Kidney capillary endothelial cell (primary cell): ENCODE measurements at places on chromosomes 5 and 9.

DNA sequence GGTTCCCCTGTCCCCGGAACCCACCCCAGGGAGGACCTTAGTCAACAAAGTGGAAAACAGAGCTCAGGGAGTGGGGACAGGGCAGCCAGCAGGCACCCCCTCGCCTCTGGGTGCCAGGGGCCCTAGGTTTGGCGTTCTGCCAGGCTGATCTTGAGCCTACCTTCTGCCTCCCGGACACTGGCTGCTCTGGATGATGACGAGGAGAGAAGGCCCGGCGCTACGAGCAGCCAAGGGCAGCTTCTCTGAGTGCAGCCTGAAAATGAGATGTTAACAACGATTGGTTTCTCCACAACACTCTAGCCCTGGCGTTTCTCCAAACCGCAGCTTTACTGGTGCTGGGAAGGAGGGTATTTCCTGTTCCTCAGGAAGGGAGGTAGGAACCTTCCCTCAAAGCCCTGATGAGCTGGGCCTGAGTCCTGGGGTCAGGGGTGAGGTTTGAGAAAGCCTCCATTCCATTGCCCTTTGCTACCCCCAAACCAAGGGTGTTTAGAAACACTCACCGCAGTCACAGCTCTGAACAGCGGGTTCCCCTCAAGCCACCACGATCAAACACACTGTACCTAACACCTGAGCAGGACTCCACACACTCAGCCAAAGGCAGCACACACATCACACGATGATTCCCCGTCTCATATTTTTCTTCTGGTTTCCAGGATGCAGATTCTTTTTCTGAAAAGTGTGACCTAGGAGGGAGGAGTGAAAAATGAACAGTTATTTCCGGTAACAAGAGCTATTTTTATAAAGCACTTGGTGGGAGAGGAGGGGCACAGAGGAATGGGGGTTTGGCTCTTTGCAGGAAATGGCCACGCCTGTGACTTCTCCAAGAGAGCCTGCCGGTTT lies at the start of gene STING1:
STING1 (minus strand) TSS at position 709 of the 840 bp plus-strand sequence. CDS start 1,054 bp downstream, outside the sequence.
- peak; percentile 83 for DNase-seq

- DNase-seq: no peak
These were observed 7.7 kb downstream of the ZCCHC7 start for GRCh38 chr9:37128051-37128450.

DNA sequence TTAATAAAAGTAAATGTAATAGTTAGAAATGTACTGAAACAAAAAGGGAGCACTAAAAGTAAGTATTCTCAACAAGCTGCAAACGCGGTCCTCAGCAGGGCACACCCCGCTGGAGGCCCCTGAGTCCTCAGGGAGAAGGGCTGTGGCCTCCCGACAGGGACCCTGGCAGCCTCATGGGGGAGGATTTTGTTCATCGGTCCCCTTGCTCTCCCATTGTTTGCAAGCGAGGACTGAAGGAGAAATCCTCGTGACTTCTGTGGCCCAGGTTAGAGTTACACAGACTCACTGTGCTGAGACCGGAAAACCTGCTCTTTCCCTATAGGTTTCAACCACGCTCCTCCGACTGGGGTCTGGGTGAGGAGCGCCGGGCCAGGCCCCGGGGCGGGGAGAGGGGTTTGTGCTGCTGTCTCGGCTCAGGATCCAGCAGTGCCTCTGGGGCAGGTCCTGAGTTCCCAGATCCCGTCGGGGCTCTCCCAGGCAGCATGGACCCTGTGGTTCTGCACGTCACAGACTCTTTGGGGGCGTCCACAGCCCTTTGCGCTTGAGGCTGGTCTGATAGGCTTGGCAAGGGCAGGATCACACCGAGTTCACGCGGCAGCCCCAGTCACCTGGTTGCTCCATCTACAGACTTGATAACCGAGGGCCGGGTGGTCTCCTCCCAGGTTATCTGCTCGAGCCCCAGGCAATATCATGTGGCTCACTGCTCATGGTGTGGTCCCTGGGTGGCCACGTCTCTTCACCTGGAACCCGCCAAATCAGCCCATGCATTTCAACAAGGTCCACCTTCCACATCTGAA lies 38.8 kb downstream of the MRPL36 start:
- DNase-seq: no peak

GRCh38 chr5:137831526-137831925 lies 36.1 kb upstream of the MYOT start:
- no peak for DNase-seq

GRCh38 chr9:87063871-87064270 lies 116.6 kb upstream of the GAS1 start:
- DNase-seq: no peak

- no peak for DNase-seq
These were observed 35.6 kb upstream of the TRIO start for GRCh38 chr5:14107536-14107935.

DNA sequence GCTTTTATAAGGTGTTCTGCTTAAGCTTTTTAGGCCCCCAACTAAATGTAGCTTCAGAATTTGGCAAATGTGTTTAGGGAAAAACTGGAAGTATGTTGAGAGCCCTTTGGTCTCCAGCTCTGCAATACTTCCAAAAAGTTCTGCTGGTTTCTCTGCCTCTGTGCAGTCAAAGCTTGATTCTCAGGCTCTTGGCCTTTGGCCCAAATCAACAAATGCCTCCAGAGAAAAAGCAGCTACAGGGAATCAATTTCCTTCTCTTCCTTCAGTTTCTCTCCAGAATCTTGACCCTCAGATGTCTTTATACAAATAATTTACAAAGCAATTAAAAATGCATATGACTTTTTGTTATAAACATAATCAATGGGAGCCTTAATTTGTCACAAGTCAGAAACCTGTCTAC lies 235.7 kb downstream of the COMMD10 start:
- no peak for DNase-seq

DNA sequence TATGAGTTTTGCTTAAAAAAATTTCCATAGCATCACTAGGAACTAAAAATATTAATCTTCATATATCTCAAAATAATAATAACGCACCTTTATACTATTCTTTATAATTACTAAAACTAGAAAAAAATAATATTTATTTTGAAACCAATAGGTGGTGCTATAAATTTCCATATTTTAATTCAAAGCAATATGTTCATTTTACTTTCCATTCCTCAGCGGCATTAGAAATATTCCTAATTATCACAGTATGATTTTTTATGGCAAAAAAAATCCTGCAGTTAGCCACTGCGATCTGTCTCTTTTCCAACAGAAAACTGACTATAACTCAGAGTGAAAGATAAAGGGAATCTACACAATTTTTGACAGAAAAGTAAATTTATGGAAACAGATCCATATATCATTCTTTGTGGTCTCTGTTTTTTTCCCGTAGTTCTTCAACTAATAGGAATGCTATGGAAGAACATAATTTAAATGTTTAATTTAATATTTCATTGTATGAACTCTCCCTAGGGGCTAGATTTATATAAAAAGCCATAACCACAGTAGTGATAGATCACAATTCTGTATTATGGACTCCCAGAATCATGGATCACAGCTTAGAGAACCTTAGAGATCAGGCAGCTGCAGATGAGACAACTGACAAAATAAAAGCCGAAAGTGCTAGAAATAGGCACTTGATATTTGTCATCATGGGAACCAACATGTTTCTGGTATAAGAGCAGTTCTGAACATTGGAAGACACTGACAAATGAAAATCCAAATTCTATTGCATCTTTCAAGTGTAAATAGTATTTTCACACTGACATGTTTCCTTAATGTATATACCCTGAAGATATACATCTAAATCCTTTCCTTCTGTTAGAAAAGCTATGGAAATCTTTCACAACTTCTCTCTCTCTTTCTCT lies 167.7 kb upstream of the MPDZ start:
- DNase-seq: no peak

GRCh38 chr5:55160493-55161209 lies 680 bp downstream of the GPX8 start:
- DNase-seq: peak; percentile 87

DNA sequence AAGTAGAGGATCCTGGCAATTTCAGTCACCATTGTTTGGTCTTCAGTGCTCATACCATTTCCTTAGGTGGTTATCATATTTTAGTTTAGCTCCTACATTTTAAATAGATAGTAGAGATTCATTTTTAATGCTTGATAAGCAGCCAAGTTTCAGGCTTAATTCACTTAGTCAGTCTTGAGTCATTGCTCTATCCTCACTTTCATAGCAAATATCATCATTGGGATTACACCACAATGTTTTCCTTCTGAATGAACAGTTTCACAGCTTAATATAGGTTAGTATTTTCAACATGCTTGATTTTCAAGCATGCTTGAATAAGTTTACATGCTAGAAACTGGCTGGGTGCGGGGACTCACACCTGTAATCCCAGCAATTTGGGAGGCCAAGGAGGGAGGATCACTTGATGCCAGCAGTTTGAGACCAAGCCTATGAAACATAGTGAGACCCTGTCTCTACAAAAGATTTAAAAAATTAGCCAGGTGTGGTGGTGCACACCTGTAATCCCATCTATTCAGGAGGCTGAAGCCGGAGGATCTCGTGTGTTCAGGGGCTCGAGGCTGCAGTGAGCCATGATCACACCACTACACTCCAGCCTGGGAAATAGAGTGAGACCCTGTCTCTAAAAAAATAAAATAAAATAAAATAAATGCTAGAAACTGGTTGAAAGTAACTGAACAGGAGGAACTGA lies 339.9 kb downstream of the ADGRV1 start:
- no peak for DNase-seq

- no peak for DNase-seq
These were observed 52.2 kb upstream of the EDIL3 start for GRCh38 chr5:84436866-84437265.

- DNase-seq: no peak
These were observed 19.2 kb downstream of the NOTCH1 start for GRCh38 chr9:136526625-136527066.

DNA sequence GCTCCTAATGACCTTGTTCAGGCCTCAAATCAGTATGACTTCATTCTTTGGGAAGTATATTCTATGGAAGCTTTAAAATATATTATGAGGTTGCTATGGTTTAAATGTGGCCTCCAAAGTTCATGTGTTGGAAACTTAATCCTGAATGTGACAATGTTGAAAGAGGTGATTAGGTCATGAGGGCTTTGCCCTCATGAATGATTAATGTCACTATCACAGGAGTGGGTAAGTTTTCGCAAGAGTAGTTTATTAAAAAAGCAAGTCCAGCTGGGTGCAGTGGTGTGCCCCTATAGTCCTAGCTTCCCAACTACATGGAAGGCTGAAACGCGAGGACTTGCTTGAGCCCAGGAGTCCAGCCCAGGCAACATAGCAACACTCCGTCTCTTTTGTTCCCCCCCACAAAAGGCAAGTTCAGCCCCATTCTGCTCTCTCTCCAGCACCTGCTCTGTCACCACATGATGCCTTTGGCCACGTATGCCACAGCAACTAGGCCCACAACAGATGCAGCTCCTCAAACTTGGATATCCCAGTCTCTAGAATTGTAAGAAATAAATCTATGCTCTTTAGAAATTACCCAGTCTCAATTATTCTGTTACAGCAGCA lies 105.3 kb downstream of the SIL1 start:
- DNase-seq: no peak

DNA sequence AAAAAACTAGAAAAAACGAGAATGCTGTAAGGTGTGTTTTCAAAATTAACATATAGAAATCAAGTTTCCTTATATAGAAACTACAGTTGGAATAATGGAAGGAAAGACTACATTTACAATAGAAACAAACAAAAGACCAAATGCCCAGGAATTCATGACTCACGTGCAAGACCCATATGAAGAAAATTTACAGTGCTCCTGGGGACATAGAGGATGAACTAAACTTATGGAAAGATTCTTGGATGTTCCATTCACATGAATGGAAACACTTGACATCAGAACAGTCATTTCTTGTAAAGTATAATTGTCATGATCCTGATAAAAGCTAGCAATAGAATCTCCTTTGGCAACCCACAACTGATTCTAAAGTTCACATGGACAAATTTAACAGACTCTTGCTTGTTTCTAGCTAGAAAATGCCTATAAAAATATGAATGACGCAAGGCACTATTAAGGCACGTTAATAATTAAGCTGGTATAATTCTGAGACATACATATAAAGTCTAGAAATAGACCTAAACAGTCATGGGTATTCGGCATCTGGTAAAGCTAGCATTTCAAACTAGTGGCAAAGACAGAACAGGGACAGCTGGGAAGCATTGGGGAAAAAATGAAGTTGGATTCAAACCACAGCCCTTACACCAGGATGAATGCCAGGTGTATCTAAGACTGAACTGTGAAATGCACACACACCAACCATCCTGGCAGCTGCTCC lies 5.1 kb upstream of the ZFP62 start:
- no peak for DNase-seq

DNA sequence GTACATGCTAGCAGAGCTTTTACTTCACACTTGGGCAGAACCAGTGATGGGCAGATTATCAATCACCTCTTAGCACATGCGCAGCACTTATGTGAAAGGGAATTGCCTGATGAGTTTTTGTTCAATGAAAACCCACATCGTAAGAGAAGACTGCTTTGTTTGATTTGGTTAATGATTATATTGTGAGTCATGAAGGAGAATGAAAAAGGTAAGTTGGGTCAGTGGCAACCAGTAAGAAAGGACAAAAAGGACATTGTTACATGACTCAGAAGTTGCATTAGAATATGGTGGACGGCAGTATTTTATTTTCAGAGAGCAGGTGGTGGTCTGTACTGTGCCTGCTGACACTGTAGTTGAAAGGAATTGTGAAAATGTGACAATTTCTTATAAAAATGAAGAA lies 127.4 kb downstream of the AOPEP start:
- no peak for DNase-seq

GRCh38 chr5:137997726-137998213 lies 35.1 kb downstream of the FAM13B start:
- DNase-seq: no peak

- no peak for DNase-seq
These were observed 29.7 kb downstream of the GTF3C4 start for GRCh38 chr9:132699956-132700355.

DNA sequence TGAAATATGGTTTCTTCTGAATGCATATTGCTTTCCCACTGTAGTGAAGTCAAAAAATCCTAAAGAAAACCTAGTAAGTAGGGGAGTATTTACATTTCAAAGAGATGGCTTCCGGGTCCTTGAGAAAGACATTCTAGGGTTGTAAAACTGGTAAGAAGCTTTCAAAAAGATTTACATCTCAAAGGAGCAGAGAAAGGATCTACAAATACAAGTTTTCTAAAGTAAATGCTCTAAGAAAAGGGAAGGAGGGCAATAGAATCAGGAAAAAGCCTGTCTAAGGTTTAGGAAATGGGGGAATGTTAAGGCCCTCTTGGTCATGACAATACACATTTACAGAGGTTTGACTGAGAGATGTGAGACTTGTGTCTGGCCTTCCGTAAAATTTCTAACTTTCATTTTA lies 16.7 kb upstream of the TRPC7 start:
- no peak for DNase-seq

DNA sequence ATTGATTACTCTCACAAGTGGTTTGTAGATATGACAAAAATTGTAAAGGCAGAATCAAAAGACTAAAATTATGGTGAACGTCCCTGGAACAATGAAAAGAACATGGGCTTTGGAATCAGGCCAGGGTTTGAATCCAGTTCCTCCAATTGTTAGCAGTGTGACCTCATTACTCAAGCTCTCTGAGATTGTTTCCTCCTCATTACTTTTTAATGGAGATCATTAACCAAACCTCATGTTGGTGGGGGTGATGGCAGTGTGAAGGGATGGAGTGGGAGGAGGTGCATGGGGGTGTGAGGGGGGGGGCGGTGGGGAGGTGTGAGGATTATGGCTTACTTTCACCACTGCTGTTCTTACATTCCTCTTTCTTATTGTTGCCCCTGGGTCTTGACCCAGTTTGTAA lies 44.1 kb upstream of the FOXE1 start:
- peak; percentile 56 for DNase-seq
